ENCODE measurements at places on chromosomes 2 and 18. TPM values are rescaled to one million over a fixed set of nuclear protein-coding genes. Genes with fewer than 3 reads are reported as not detected.

Gene ITPRIPL1
- not detected for total RNA-seq

Gene KCNJ3
- not detected for total RNA-seq

Gene WDR12
- 146 TPM for total RNA-seq

Gene EIF2B4
- 42.7 TPM for total RNA-seq

Gene MDH1B
- total RNA-seq, result 0.77 TPM

Gene DPP4
- total RNA-seq, result not detected

Gene KCTD1
- 29.5 TPM for total RNA-seq

Gene MAP3K19
- total RNA-seq, result not detected

Gene ARHGAP28
- total RNA-seq, result 3.0 TPM

Gene BZW1
- 353 TPM for total RNA-seq

Gene ME2
- total RNA-seq, result 64.8 TPM

Gene SCTR
- total RNA-seq, result not detected

Gene ALPG
- total RNA-seq, result not detected

Gene SMAD4
- 75.8 TPM for total RNA-seq

Gene POMC
- not detected for total RNA-seq

Gene TTN
- 0.05 TPM for total RNA-seq

Gene RBKS
- total RNA-seq, result 9.9 TPM

Gene NTSR2
- not detected for total RNA-seq

Gene TNS1
- 3.3 TPM for total RNA-seq

Gene HSBP1L1
- 46.6 TPM for total RNA-seq

Gene FBLN7
- total RNA-seq, result 0.07 TPM

Gene TUBA4B
- not detected for total RNA-seq

Gene PDE11A
- total RNA-seq, result not detected

Gene NT5DC4
- not detected for total RNA-seq

Gene ZNF385B
- not detected for total RNA-seq

Gene GALR1
- not detected for total RNA-seq

Data from MCF 10A (cell line).